Breast epithelium (tissue), 4 donors: ENCODE measurements at places on chromosomes 1 and 21. TPM values are rescaled to one million over a fixed set of nuclear protein-coding genes. Genes with fewer than 3 reads are reported as not detected.

GRCh38 chr1:233394860-233395717 lies 67.6 kb downstream of the MAP3K21 start:
- peaks cover 3% of the 10 kb centered on the region for H3K27me3 ChIP-seq
- H3K27ac ChIP-seq: no peak overlapping the region
- H3K4me3 ChIP-seq: no peak overlapping the region
- no peak for DNase-seq
- H3K4me1 ChIP-seq: no peaks in the 10 kb centered on the region
- no peaks in the 10 kb centered on the region for H3K36me3 ChIP-seq

DNA sequence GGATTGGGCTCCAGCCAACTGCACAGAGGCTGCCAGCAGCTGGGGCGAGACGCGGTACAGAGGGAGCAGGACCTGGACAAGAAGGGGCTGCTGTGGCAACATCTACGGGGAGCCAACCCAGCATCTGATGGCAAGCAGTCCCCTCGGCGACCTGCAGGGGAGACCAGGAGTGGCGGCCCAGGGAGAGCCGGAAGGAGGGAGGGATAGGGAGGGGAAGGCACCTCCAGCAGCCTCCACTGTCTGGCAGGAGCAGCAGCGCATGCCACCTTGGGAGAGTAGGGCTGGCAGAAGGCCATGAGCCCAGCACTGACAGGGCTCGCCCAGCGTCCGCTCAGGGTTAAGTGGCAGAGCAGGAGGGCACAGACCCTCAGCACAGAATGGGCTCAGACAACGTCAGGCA lies 17.3 kb downstream of the CHD5 start:
- no peaks in the 10 kb centered on the region for H3K36me3 ChIP-seq
- no peaks in the 10 kb centered on the region for H3K4me1 ChIP-seq
- H3K4me3 ChIP-seq: no peak overlapping the region
- no peak overlapping the region for H3K27ac ChIP-seq
- no peak for DNase-seq

GRCh38 chr1:154987326-154987725 lies 4.2 kb downstream of the FLAD1 start:
- peaks cover 12% of the 10 kb centered on the region for H3K4me1 ChIP-seq
- no peak overlapping the region for H3K4me3 ChIP-seq
- H3K36me3 ChIP-seq: no peaks in the 10 kb centered on the region
- H3K27me3 ChIP-seq: no peaks in the 10 kb centered on the region
- no peak for DNase-seq
- H3K27ac ChIP-seq: no peak overlapping the region

- no peaks in the 10 kb centered on the region for H3K4me1 ChIP-seq
- no peak for DNase-seq
- no peaks in the 10 kb centered on the region for H3K36me3 ChIP-seq
- H3K27me3 ChIP-seq: no peaks in the 10 kb centered on the region
- H3K27ac ChIP-seq: no peak overlapping the region
- H3K4me3 ChIP-seq: no peak overlapping the region
These were observed 27.3 kb downstream of the F3 start for GRCh38 chr1:94514095-94514727.

The COL16A1 gene
- total RNA-seq: 79.5 TPM

- H3K36me3 ChIP-seq: no peaks in the 10 kb centered on the region
- no peaks in the 10 kb centered on the region for H3K27me3 ChIP-seq
- H3K4me1 ChIP-seq: no peaks in the 10 kb centered on the region
- no peak overlapping the region for H3K27ac ChIP-seq
- no peak overlapping the region for H3K4me3 ChIP-seq
- DNase-seq: no peak
These were observed 13.4 kb downstream of the KCNA10 start for GRCh38 chr1:110505596-110505995.
